ENCODE measurements at places on chromosomes 3 and 15.
A peak's percentile ranks its signal among the peaks of the same experiment; 100 is the strongest.

GRCh38 chr3:88267441-88267840 is 117.7 kb downstream of the C3orf38 start:
- no peak for DNase-seq

GRCh38 chr3:22691407-22691806 is 511.7 kb upstream of the UBE2E2 start:
- peak; percentile 7 for DNase-seq

GRCh38 chr3:65854606-65855304 is 184.0 kb downstream of the MAGI1 start:
- DNase-seq = peak; percentile 62

GRCh38 chr3:70120357-70120966 is 120.9 kb downstream of the SAMMSON start:
- peak; percentile 74 for DNase-seq

DNA sequence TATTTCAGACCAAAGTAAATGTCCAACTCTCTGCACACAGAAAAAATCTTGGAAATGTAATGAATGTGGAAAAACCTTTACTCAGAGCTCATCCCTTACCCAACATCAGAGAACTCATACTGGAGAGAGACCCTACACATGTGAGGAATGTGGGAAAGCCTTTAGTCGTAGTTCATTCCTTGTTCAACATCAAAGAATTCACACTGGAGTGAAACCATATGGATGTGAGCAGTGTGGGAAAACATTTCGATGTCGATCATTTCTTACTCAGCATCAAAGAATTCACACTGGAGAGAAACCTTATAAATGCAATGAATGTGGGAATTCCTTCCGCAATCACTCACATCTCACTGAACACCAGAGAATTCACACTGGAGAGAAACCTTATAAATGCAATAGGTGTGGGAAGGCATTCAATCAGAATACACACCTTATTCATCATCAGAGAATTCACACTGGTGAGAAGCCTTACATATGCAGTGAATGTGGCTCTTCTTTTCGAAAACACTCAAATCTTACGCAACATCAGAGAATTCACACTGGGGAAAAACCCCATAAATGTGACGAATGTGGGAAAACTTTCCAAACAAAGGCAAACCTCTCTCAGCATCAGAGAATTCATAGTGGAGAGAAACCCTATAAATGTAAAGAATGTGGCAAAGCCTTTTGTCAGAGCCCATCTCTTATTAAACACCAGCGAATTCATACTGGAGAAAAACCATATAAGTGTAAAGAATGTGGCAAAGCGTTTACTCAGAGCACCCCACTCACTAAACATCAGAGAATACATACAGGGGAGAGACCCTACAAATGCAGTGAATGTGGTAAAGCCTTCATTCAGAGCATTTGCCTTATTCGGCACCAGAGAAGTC is 8.0 kb upstream of the ZNF501 start:
- DNase-seq = peak; percentile 8

- no peak for DNase-seq
These were observed 79.2 kb upstream of the FNDC3B start for GRCh38 chr3:171960159-171960558.

DNA sequence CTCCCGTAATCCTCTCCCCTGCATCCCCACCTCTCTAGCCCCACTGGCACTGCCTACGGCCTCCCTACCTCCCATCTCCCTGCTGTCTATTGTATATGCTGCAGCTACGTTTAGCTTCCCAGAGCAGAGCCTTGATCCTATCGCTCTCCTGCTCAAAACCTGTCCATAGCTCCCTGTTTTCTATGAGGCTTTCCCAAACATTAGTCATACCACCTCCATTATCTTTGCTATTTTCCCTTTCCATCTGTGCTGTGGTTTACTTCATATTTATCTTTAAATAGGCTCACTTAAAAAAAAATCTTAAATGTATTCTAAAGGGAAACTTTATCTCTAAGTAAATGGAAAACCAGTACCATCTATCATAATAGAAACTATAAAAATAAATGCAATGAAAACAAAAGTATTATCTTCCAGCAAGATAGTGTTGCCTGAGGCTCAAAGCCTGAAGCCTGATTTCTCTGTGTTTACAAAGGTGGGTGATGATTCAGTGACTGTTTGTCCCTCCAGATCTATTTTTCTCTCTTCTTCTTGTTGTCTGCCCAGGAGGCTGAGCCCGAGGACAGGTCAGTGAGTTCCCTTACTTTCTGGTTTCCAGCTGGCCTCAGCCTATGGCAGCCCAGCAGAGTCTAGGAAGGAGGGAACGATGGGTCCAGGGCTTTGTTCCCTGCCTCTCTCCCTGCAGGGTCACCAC is 397.1 kb upstream of the CFAP20DC start:
- no peak for DNase-seq

- peak; percentile 48 for DNase-seq
These were observed 28.5 kb downstream of the PLSCR4 start for GRCh38 chr3:146222204-146223046.

GRCh38 chr3:172448661-172449465 is 607 bp upstream of the GHSR start:
- DNase-seq = no peak

GRCh38 chr15:58882243-58882642 is 51.2 kb downstream of the SLTM start:
- DNase-seq = no peak

- DNase-seq = no peak
These were observed 97.8 kb downstream of the NUP210 start for GRCh38 chr3:13322324-13322723.

GRCh38 chr15:90059208-90059985 is 42.9 kb downstream of the IDH2 start:
- DNase-seq = no peak

DNA sequence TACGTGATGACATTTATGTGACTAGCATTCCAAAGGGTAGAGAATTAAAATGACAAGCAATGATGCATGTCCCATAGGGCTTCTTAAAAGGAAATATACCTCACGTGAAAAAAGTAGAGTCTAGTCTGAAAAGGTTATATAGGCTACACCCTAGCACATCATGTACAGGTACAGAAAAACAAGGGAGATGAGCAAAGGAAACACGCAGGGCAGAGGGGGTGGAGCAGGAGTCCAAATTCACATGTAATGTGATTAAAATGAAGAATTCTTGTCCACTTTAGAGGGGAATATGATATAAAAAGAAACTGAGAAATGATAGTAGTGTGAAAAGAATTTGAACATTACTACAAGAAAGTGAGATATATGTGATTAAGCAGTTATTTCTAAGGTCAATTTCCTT is 59.4 kb downstream of the HACD2 start:
- DNase-seq = no peak

- DNase-seq = no peak
These were observed 28.0 kb upstream of the IL16 start for GRCh38 chr15:81168644-81169043.

DNA sequence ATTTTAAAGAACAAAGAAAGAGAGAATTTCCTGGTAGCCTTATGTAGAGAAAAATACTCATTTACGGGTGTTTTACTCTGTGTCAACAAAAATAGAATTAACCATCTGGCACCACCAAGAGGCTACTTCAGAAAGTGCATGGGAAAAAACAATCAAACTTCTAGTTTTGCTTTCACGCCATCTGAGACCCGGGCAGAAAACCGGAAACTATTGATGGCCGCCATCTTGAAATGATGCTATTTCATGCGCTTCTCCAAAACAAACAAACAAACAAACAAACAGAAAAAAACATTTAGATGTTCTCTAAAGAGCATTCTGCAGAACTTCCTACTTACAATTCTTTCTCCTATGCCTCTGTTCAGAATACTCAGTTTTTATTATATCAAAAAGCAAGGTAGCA is 49.4 kb upstream of the SYNPR start:
- peak; percentile 31 for DNase-seq

- peak; percentile 40 for DNase-seq
These were observed 110.3 kb upstream of the MITF start for GRCh38 chr3:69628951-69629350.

DNA sequence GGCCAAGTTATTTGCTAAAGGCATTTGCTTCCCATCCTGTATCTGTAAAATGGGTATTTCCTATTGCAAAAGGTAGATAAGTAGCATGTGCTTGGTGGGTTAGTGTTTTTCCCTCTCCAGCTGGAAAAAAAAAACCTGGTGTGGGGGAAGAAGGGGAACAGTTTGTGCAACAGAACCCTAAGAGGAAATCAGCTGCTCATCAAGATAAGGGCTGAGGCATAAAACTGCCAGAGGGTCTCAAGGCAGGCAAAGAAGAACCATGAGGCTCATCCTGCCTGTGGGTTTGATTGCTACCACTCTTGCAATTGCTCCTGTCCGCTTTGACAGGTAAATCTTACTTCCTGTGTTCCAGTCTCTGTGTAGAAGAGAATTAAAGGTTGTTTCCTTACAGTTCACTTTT is at the start of gene CPA3:
TSS of gene CPA3 (plus strand) at position 248 of the 400 bp plus-strand sequence. CDS start at position 260, 12 bp downstream.
- DNase-seq = no peak

- DNase-seq = no peak
These were observed 34.2 kb downstream of the TXNRD3 start for GRCh38 chr3:126620738-126621137.

DNA sequence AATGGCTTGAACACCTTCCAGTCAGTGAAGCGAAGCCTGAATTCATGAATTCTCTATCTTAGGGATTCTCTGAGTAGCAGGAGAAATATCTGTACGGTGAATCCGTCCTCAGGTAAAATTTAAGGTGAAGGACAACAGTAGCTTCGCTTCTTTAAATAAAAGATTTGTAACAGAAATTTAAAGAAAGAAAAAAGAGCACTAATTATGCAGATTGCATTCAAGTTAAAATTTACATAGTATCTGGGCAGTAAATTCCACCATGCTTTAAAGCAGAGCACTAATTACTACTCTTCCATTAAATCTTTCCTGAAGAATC is 282.6 kb downstream of the FGF12 start:
- DNase-seq = no peak

GRCh38 chr3:169931747-169932520 is 20.6 kb downstream of the SAMD7 start:
- no peak for DNase-seq

DNA sequence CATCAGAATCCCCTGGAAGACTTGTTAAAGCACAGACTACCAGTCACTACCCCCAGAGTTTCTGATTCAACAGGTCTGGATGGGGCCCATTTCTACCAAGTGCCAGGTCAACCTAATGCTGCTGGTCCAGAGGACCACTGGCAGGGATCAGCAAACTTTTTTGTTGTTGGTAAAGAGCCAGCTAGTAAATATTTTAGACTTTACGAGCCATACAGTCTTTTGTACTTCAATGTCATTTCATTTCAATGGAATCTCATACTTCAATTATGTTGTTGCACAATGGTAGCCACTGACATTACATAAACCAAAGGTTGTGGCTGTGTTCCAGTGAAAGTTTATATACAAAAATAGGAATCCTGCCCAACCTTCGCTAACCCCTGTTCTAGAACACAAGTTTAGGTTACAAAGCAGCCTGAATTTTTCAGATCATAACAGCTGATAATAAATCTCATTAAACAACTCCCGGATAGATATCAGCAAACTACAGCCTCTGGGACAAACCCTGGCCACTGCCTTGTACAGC is 28.7 kb downstream of the ULK4 start:
- peak; percentile 78 for DNase-seq

DNA sequence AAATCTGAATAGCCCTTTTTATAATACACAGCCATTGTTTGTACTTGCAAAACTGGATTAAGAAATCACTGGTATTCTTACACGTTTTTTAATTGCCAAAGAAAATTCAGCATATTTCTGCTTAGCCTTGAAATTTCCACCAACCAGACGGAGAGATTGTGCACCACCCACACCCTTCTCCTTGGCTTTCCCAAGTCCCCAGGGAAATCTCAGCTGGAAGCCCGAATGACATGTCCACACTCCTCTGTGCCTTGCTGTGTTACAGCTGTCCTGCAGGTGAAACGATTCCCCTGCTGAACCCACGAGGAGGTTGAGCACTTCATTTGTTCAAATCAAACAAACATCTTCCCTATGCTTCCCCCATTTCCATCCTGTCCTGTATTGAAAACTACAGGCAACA is 49.6 kb upstream of the PPARG start:
- no peak for DNase-seq

GRCh38 chr15:32871883-32872282 is 154.1 kb downstream of the GREM1 start:
- no peak for DNase-seq

GRCh38 chr15:40793216-40793989 is 13.5 kb upstream of the ZFYVE19 start:
- DNase-seq = peak; percentile 98

DNA sequence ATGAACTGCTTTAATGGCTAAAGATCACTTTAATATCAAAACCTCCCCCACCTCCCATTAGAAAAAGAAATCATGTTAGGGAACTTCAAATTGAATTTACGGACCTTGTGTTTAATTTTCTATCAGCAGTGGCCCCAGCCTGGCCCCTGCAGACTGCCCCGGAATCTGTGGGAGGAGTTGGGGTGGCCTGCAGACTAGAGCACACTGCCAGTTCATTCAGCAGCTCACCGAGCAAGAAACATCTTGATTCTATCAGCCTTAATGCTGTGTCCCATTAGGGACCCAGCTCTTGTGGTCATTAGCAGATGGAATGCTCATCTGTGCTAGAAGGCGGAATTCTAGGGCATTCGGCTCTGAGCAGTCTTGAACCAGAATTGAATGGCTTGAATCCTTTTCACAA is 54.2 kb downstream of the FLNB start:
- no peak for DNase-seq

- DNase-seq = no peak
These were observed 89.7 kb downstream of the EEFSEC start for GRCh38 chr3:128242818-128243601.

Measured in renal cortical epithelial cell (primary cell).